ENCODE measurements at places on chromosomes 2 and 18. TPM values are rescaled to one million over a fixed set of nuclear protein-coding genes. Genes with fewer than 3 reads are reported as not detected.

The PLEKHM3 gene
- 15.1 TPM for total RNA-seq

The RGPD5 gene
- 18.2 TPM for total RNA-seq

The BCL11A gene
- total RNA-seq: 0.09 TPM

The GPR75 gene
- 2.4 TPM for total RNA-seq

The DSC2 gene
- 0.82 TPM for total RNA-seq

The TFPI gene
- 72.5 TPM for total RNA-seq

The CEBPZ gene
- total RNA-seq: 64.3 TPM

The NYAP2 gene
- not detected for total RNA-seq

The TUBA3E gene
- not detected for total RNA-seq

The TSPYL6 gene
- total RNA-seq: 0.25 TPM

The ASPRV1 gene
- not detected for total RNA-seq

The NOP58 gene
- 71.4 TPM for total RNA-seq

The ZNF638 gene
- 123 TPM for total RNA-seq

The B3GNT2 gene
- 14.2 TPM for total RNA-seq

The NPPC gene
- not detected for total RNA-seq

The RRM2 gene
- 91.4 TPM for total RNA-seq

The IL1R2 gene
- total RNA-seq: 0.57 TPM

Data from fibroblast of the aortic adventitia (primary cell).